CD14-positive monocyte (primary cell): ENCODE measurements at places on chromosomes 3 and 15. TPM values are rescaled to one million over a fixed set of nuclear protein-coding genes. Genes with fewer than 3 reads are reported as not detected.

GRCh38 chr15:72923289-72923688 lies 129.0 kb upstream of the NEO1 start:
- DNase-seq, result no peak

DNA sequence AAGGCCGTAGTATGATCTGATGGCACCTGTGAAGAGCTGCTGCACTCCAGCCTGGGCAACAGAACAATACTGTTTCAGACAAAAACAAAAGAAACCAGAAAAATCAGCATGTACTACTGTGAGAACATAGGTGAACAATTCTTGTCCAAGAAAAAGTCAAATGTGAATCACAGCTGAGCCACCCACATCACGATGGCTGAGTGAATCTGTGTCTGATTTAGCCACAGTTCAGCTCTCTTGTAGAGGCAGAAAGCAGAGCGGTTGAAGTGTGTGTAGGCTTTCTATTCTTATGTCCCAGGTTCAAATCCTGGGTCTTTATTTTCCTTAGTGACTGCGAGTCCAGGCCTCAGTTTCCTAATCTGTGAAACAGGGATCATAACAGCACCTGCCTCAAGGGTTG lies 4.4 kb upstream of the FURIN start:
- DNase-seq, result no peak

DNA sequence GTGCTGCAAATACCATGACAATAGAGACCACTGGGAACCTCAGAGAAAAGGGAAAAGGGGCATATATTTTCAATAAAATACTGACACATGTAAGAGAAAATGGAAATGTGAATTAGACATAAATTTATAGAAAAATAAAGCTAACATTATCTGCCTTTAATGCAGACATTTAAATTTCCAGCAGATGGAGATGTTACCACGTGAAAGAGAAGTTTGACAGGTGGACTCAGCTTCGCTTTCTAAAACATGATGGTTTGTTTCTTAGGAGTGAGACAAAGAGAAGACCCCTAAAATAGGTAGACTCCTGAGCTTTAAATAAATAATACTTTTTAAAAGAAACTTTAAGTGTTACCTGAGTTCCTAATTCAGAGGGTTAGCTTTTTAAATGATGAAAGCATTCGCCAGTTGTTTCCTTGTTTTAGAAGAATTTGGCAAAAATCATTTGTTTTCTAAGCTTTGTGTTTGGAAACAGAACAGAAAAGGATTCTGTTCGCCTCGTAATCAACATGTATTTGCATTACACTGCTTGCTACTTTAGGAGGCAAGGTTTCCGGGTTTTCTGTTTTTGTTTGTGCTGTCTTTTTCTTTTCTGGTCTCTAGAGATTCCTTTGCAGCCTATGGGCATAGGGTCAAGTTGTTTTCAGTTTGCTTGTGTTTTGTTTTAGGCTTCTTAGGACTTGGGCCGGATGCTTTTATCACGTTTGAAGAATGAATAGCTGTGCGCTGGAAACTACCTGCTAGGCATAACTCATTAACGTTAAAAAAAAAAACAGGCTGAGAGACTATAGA lies 271.4 kb downstream of the THSD4 start:
- no peak for DNase-seq

Gene SMCO1
- polyA plus RNA-seq, result not detected

- DNase-seq, result no peak
Observed at GRCh38 chr3:56491566-56491965, 23.3 kb upstream of the ERC2 start.

Gene BFSP2
- polyA plus RNA-seq, result not detected in 2 replicates

DNA sequence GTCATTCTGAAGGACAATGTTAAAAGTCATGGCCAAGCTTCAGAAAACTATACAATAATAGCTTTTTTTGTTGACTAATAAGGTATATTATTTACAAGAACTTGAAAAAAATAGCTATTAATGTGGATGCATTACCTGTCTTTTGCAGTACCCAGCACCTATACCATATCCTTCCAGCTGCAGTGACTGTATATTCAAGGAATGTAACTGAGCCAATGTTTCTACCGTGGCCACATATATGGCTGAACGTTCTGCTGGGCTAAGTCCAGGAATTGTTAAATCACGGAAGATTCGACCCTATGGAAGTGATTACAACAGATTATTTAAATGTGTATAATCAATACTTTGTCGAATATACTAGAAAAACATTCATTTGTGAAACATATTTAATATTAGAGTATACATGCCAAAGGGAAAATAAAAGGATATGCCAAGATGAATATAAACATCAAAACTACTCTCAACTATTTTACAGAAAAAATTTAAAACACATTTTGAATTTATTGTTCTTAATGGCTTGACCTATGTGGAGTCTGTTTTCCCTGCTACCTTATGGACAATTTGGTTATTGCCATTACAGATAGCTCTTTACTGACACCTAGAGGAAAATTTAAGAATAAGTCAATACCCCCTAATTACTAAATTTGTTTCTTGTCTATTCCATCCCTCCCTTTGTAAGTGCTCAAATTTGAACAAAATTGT lies 17.6 kb downstream of the ACAD11 start:
- peak; percentile 31 for DNase-seq

- DNase-seq, result no peak
Observed at GRCh38 chr15:56813995-56814394, 80.7 kb upstream of the ZNF280D start.

DNA sequence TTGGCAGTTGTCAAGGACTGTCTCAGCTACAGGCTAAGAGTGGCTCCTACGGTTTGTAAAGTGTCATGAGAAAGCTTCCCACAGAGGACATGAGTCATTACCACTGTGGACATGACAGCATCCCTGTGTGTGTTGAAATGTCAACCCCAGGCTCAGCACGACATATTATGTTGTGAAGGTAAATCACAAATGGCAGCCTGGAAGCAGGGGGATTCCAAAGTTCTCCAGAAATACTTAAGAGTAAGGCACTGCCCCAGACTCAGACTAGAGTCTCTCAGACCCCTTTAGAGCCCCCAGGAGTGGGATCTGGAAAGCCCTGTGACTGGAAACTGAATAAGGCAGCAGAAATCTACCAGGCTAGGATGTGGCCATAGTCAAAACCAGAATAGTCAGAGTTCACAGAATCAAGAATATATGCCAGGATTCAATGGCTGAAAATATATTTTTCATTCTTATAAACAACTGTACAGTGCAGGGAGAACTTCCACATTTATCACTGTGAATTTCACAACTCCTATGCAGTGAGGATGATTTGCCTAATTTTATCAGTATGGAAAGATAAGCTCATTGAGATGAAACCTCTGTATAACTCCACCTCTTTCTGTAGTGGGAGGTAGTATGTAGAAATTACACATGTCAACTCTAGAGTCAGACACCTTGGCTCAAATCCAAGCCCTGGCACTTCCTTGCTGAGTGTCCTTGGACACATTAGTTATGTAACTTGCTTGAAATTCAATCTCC lies 237.1 kb upstream of the CFAP20DC start:
- DNase-seq, result peak; percentile 99

GRCh38 chr15:44347495-44347894 lies 59.0 kb downstream of the GOLM2 start:
- no peak for DNase-seq

Gene OCA2
- not detected in 2 replicates for polyA plus RNA-seq

DNA sequence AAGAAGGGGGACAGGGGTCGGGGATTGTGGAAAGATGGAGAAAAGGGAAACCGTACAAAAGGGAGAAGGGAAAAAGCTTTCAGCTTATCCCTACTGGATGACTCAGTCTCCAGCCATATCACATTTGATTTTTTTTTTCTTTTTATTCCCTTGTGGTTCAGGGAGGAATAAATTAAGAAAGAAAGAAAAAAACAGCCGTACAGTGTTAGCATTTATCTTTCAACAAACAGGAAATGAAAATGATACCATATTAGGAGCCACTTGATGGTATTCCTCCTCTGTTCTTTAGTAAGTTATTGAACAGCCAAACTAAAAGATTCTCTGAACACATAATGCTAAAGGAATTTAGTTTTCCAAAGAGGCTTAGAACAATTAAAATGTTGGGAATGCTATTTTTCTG lies 594.4 kb downstream of the FOXP1 start:
- DNase-seq, result no peak

- DNase-seq, result no peak
Observed at GRCh38 chr3:186187401-186188275, 78.7 kb upstream of the ETV5 start.

Gene MASP1
- polyA plus RNA-seq, result not detected in 2 replicates

- DNase-seq, result no peak
Observed at GRCh38 chr3:122957707-122958689, 69.6 kb downstream of the SEMA5B start.

DNA sequence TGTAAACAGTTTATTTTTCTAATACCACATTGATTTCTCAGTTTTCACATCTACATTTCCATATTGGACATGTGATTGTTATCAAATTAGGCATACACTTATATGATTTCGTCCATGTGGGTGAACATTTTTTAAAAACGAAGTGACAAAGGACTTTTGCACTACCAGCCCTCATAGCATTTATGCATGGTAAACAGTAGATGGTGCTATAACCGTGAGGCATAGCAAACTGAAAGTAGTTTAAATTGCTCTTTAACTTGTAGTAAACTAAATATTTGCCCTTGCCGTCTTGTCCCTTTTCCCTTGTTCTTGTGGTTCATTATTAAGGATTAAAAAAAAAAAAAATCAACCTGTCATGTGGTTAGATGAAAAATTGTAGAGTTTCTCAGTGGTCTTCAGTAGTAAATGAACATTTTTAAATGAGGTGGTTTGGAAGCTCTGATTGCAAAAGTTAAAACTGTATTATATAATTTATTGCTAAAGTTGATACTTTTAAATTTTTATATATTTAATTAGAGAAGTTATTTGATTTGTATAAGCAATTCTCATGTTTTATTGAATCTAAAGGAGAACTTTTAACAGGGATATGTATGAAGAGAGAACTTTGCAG lies 24.0 kb downstream of the STX19 start:
- peak; percentile 48 for DNase-seq

DNA sequence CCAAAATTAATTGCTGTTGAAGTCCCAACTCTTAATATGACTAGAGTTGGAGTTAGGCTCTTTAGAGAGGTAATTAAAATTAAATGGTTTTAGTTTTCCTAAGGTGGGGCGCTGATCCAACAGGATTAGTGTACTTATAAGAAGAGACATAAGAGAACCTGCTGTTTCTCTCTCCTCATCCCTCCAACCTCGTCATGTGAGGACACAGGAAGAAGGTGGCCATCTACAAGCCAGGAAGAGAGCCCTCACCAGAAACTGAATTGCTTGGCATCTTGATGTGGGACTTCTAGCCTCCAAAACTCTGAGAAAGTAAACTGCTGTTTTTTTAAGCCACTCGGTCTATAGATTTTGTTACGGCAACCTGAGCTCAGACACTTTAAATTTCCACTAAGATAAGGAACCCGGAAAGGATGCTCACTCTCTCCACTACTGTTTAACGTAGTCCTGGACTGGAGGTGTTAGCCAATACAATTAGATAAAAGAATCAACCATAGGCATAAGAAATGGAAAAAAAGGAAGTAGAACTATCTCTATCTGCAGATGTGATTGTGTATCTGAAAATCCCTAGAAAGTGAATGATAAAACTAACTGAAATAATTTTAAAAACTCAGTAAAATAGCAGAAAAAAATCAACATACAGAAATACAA lies 26.8 kb downstream of the DCBLD2 start:
- DNase-seq, result no peak

DNA sequence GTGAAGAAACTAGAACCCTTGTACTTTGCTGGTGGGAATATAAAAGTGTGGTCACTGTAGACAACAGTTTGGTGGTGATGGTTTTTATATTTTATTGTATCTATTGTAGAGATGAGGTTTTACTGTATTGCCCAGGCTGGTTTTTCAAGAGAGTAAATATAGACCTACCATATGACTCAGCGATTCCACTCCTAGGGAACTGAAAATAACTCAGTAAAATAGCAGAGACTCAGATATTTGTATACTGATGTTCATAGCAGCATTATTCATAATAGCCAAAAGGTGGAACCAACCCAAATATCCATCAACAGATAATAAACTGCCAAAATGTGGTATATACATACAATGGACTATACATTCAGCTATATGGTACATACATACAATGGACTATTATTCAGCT lies 68.8 kb upstream of the IL12A start:
- DNase-seq, result peak; percentile 41
